ENCODE measurements at places on chromosomes 2 and 18.

GRCh38 chr2:195570329-195570728, 86.7 kb upstream of the SLC39A10 start:
- DNase-seq, result no peak

DNA sequence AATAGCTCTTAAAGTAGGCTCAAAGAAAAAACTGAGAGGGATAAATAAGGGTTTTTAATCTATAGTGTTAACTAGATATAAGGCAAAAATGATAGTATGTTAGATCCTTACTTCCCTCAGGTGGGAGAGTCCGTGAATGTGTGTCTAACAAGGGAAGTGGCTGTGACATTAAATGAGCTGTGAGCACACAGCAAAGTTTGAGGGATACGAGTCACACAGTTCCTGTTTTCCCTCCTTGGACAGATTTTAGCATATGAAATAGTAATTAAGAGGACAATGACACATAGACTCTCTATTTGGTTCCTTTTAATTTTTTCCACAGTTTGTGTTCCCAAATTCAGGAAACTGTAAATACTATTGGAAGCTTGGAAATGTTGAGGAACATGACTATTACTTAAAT, 148.4 kb upstream of the CAVIN2 start:
- no peak for DNase-seq

GRCh38 chr2:170917219-170917913, 11.7 kb upstream of the GORASP2 start:
- no peak for DNase-seq

DNA sequence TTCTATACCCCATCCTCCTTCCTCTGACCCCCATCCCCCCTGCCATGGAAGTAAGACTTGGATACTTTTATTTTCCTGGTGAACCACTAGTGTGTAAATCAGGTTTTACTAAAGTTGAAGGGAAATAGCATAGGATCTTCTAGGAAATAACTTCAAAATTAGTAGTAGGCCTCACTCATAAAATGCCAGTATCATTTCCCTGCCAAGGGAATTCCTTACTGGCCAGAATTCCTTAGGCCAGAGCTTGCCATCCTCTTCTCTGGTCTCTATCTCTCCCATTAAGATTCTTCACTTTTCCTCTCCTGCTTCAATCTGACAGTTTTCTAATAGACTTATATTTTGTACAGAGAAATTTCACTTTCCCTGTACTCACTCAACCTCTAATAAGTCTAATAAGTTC, 322.8 kb upstream of the TANK start:
- DNase-seq, result no peak

DNA sequence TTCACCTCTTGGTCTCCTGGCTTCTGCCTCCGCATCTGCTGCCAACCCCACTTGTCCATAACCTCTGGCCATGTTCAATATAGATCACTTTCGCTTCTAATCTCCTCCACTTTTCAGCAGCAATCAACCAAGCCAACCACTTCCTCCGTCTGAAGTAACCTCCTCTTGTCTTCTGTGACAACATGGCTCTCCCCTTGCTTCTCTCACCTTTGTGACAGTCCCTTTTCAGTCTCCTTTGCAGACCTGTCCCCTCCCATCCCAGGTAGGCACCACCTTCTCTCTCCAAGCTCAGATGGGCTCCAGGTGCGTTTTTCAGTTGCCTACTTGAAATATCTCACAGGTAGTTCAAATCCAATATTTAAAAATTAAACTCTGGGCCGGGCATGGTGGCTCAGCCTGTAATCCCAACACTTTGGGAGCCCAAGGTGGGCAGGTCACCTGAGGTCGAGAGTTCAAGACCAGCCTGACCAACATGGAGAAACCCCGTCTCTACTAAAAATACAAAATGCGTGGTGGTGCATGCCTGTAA, 4.7 kb upstream of the PSD4 start:
- DNase-seq, result no peak

DNA sequence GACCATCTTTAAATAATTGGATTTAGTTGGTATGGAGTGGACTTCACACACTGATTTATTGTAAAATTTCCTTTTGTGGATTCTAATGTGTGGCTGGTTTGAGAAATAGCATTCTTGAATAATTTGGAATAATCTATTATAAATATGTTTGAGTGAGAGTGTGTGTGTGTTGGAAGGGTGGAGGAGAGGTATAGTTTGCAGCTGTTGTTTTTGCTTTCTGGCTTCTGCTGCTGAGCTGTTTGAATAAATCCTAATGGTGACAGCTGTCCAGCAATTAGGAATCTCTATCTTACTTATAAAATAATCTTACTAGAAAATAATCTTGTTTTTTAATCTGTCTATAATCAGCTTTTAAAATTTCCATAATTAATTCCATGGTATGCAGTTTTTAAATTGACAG, 1283.0 kb upstream of the CDH2 start:
- DNase-seq, result no peak

GRCh38 chr2:105882341-105882740, 137.6 kb downstream of the NCK2 start:
- no peak for DNase-seq

GRCh38 chr2:9312591-9312990, 106.0 kb downstream of the ASAP2 start:
- DNase-seq, result no peak

All from NCI-H1417 treated with DMSO at 0.1 percent for 48 hours (cell line).